ENCODE measurements at places on chromosomes 16 and 17.

DNA sequence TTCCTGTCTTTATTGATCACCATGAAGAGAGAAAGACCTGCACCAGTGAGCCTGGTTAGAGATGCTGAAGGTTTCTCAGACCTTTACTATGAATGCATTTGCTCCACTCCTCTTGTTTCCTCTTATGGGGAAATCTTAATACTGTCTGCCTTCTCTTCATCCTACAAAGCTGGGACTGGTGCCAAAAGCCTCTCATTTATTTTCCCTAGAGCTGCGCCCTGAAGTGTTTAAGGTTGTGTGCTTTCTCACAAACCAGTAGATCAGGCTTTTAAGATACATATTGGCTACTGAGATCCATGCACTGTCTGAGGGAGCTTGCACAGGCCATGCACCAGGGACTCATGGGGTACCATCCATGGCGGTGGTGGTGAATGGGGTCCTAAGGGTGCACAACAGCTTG is 286.1 kb upstream of the PMFBP1 start:
- DNase-seq, result no peak

DNA sequence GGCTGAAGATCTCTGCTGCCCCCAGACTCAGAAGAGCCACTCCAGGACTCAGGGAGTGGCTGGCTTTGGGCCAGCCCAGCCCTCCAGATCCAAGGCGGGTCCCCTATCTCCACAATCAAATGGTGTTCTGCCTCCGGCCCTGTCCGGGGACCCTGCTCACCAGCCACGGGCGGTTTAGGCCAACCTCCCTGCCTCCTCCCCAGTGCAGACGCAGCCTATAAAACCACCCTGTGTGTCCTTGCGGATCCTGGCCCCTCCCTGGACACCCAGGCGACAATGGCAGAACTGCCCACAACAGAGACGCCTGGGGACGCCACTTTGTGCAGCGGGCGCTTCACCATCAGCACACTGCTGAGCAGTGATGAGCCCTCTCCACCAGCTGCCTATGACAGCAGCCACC is at the start of gene SLC12A3:
TSS of gene SLC12A3 (plus strand) at position 248 of the 400 bp plus-strand sequence. CDS start at position 277, 29 bp downstream.
- DNase-seq, result no peak

DNA sequence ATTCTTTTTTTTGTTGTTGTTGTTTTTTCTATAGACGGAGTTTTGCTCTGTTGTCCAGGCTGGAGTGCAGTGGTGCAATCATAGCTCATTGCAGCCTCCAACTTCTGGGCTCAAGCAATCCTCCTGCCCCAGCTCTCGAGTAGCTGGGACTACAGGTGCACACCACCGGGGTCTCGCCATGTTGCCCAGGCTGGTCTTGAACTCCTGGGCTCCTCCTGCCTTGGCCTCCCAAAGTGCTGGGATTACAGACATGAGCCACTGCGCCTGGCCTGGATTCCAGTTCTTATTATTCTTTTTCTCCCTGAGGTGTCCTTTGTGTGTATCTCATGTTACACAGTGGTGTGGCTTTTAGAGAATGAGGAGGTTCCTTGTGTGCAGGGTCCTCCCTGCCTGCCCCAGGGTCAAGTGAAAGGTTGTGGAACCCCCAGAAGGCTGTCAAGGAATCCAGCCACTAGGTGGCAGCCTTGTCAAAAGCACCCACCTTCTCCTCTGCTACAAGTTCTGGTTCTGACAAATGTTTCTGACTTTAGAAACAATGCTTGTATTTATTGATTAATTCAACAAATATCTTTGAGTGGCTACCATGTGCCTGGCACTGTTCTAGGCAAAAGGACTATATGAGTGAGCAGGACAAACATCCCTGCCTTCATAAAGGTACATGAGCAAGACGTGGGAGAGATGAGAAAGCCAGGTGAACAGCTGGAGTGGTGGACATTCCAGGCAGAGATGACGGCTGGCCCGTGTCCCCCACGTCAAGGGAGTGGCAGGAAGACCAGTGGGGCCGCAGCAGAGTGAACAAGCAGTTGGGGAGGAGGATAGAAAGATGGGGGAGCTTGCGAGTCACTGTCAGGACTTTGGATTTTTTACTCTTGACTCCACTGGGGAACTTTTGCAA is 112.4 kb downstream of the SPECC1 start:
- DNase-seq, result no peak

DNA sequence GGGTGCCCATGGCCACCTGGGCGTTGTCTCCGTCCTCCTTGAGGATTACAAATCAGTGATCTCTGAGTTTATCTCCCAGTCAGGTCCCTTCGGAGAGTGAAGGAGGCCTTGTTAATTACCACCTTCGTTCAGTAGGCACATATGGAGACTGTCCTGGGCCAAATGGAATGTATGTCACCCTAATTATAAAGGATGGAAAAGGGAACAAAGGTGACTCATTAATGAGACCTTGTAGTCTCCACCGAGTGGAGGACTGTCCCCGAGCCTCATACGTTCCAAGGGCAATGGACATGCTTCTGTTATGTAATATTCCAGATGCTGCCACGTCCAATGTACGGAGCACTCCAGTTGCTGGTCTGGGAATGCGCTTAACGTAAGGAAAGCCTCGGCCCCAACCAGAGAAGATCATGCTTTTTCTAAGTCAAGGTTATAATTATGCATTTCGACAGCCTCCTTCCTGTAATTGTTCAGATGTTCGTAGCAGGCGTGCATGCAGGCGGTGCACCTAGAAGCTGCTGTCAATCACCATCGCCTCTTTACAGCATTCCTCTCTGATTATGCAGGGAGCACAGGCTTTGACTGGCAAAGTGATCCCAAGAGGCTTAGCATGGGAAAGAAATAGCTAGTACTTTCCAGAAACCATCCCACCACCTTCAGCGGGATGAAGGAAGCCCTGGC is 22.4 kb upstream of the SEC14L1 start:
- no peak for DNase-seq

DNA sequence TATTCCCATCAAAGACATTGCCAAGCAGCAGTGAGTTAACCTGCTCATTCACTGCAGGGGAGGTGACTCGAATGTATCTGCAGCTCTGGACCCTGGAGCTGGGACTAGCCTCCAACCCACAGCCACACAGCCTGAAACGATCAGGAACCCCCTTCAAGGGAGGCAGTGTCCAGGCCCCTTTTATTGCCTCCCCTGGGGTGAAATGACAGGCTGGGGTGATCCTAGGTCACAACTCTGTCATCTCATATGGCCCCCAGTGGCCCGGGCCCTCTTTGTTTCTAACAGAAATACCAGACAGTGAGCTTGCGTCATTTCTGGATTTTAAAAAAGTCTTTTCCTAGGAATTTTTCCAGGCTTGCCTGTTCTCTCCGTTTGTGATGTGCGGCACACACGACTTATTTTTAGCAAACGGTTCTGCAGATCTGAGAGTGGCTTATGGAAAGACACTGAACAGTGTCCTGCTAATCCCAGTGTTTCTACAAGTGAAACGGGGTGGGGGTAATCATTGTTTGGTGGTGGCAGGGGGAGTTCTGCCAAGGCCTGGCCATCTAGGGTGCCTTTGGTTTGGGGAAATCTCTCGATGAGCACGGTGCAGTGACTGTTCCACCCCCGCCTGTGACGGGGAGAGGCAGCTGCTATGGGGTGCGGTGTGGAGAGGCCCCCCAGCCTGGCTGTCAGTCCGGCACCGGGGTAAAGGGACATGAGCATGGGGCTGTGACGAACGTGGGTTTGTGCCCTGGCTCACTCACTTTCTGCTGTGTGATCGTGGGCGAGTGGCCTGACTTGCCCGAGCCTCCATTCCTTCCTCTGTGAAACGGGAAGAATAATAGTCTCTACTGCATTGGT is 27.2 kb downstream of the NAGPA start:
- no peak for DNase-seq

DNA sequence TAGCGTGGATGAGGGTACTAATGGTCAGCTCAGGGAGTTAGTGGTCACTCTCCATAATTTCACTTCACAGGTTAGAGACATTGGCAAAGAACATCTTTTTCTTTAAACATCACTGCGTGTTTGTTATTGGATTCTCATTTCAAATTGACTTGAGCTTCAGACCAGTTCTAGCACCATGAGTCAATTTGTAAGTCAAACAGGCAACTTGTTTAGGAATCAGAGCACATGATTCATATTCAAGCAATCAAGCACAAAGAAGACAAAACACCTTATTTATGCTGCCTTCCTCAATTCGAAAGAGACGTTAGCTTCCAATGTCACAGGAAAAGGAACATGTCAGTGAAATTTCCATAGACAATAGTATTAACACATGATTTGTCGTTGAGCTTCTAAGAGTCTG is 62.3 kb downstream of the HS3ST3A1 start:
- DNase-seq, result no peak
